ENCODE measurements at places on chromosomes 5 and 9.
A peak's percentile ranks its signal among the peaks of the same experiment; 100 is the strongest.

GRCh38 chr9:127014216-127014909, 99.8 kb downstream of the RALGPS1 start:
- DNase-seq, result no peak

GRCh38 chr5:157382996-157383800, 76.8 kb upstream of the NIPAL4 start:
- DNase-seq, result no peak

DNA sequence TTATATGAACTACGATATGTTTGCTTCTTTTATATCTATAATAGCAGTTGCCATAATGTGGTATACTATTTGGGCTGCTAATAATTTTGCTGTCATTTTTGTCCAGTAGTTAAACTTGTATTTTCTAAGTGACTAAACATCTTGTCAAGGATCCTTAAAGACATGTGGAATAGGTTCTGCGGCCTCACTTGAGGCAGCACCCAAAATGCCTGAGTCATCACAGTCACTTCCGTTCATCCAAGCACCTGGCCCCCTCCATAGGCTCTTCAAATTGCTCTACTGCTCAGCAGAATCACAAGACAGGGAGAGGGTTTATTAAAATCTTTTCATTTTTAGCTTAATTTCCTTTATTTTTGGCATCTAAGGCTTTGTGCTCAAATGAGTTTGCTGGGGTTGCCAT, 259.1 kb downstream of the AOPEP start:
- DNase-seq, result no peak

- DNase-seq, result no peak
These were observed 169.7 kb upstream of the MAST4 start for GRCh38 chr5:66426259-66427138.

- no peak for DNase-seq
These were observed 31.8 kb upstream of the NANS start for GRCh38 chr9:98024702-98025101.

DNA sequence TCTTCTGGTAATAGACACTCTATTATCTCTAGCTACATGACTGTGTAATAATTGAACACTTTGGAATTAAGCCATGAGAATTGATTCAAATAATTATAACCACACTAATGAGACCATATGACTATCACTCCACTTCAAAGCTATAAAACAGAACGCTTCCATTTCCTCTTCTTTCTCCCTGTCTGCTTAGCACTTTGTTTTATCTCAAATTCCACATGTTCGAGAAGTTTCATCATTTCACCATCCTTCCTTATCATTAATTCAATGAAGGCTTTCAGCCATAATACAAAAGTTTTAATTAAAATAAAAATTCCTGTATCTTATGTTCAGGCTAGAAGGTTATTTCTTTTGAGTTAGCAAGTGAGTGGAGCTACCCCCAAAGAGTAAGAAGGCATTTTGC, 7.4 kb upstream of the DCTN4 start:
- no peak for DNase-seq

- DNase-seq, result no peak
These were observed 10.0 kb upstream of the MARCHF6 start for GRCh38 chr5:10343486-10343885.

DNA sequence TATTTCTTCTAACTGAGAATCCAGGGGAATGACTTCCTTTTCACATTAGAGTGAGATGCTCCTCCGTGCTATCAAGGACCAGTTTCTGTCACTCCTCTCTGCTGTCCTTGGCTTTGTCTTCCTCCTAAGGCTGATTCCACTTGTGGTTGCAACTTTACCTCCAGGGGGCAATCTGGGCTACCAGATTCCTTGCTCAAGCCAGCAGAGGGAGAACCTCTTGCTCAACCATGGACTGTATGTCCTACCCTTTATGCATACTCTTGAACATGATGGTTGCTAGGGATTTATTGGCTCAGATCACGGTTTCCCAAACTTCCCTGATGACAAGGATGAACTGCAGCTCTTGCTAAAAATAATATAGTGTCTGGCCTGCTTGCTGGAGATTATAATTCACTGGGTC, 24.0 kb downstream of the NNT start:
- DNase-seq, result peak; percentile 81

DNA sequence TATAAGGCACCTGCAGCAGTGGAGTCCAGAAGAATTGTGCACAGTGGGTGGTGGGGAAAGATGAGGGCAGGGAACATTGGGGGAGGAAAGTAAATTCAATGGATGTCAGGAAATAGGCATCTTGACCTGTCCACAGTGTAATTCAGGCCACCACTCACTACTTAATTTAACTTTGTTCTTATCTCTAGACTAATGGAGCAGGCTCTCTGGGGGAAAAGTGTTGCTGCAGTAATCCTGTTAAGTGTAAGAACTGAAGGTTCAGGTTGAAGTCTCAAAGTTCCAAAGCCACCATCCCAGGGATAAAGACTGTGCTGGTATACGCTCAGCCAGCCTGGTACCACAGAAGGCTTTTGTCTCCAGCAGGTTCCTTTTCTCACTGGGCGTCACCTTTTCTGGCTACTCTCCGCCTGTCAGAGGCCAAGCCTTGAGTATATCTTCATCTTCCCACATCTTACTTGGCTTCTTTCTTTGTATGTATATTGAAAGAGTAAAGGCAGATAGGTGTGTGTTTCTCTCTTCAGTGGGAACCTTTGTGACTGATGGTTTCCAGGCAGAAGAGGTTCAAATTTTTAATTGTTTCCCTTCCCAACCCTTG, 150.9 kb upstream of the DMRT1 start:
- DNase-seq, result no peak

Data from ELF-1 (cell line).